Activated CD8-positive, alpha-beta memory T cell treated with anti-CD3 and anti-CD28 coated beads, Interleukin-2, amount 50 U/mL, for 4 hours (primary cell): ENCODE measurements at places on chromosomes 6 and 20.

DNA sequence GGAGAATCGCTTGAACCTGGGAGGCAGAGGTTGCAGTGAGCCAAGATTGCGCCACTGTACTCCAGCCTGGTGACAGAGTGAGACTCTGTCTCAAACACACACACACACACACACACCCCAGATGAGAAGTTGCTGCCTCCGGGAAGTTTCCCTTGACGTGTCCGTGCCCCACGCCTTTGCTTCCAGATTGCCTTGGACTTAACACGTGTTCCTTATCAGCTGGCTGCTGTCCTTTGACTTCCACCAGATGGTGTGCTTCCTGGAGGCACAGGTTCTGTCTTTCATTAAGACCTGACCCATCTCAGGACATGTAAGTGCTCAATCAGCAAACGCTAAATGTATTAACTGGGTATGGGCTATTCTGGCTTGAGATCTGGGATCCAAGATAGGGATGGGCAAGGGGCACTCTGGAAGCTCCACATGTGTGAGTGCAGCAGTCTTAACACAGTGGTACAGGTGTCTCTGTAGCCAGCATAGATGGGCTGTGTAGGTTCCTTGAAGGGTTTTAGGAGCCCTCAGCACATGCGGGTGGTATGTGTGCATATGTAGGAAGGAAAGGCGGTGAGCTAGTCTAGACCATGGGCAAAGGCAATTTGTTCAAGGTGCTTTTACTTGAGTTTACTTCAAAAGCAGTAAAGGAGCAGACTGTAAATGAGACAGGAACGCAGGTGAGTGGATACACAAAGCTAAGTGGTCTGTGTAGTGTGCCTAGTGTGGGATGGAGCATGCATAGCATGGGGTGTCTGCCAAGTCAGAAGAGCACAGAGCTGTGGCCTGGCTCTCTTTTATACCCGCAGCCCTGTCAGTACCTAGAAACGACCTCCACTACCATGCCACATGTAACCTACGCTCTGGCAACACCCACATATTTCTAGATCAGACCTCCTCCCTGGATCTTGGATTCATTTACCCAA lies 11.6 kb downstream of the PIGT start:
- no peak for DNase-seq

DNA sequence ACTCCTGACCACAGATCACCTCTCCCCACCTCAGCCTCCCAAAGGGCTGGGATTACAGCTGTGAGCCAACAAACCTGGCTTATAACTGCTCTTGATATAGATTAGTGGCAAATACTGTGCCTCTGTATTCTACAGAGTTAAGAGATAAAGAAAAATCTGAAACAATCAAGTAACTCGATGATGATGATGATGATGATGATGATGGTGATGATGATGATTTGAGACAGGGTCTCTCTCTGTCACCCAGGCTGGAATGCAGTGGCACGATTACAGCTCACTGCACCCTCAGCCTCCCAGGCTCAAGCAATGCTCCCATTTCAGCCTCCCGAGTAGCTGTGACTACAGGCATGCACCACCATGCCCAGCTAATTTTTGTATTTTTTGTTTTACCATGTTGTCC lies 66.3 kb upstream of the MAP7 start:
- no peak for DNase-seq

DNA sequence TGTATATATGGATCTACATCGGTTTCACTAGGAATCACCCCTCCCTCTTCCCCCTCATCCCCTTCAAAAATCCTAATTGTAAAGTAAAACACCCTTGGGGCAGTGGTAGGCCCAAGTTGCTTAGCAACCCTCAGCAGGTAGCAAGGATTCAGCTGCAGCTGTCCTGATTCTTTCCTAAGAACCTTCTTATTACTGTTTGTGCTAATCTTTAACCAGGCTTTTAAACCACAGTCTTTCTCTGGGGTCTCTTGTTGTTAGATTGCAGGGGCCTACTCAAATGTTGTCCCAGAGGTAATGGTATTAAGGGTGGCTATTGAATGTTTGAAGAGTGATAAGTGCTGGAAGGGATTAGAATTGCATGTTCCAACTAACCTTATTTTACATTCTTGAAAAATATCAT lies 46.4 kb downstream of the PRL start:
- DNase-seq: no peak

DNA sequence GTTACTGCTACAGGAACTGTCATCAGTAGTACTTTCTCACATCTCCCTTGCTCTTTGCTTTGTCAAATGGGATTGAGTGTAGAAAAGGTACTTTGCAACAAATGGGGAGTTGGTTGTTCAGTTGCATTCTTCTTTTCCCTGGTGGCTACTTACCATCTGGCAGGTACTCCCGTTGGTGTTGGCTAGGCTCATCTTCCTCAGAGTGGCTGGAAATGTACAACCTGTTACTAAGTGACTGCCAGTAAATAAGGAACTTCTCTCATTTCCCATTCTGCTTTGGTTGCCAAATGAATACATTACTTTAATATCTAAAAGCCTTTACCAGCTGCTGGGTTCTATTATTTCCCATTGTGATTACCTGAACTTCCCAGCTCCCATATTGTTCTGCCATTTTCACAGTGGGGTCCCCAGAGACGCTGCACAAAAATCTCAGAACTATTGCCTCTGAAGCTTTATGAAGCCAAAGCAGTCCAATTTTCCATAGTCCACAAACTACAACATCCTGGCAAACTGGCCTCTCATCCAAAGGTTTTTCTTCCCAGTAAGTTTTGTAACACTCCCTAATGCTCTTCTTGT lies 229.7 kb upstream of the HTR1E start:
- no peak for DNase-seq

- DNase-seq: no peak
Observed at GRCh38 chr6:128278836-128279235, 241.6 kb downstream of the PTPRK start.

GRCh38 chr6:46862381-46862780 lies 59.4 kb downstream of the ADGRF5 start:
- DNase-seq: no peak

DNA sequence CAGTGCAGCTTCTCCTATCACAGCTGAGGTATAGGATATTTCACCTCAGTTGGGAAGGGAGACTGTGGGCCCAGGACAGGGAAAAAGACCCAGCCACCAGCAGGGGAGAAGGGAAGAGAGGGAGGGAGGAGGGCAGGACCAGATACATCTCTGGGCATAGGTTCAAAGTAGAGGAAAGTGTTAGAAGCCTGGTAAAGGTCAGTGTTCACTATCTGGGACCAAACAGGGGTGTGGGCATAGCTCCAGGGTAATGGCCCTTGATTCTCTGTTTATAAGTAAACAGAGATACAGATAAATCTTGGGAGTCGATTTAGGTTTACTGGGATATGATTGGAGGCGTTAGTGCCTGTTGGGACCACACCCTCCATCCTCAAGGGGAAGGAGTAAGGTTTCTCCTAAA lies 266.2 kb downstream of the LRFN2 start:
- DNase-seq: no peak

- no peak for DNase-seq
Observed at GRCh38 chr6:130105996-130106704, 87.8 kb downstream of the L3MBTL3 start.

- no peak for DNase-seq
Observed at GRCh38 chr6:145878591-145879295, 64.1 kb upstream of the FBXO30 start.

DNA sequence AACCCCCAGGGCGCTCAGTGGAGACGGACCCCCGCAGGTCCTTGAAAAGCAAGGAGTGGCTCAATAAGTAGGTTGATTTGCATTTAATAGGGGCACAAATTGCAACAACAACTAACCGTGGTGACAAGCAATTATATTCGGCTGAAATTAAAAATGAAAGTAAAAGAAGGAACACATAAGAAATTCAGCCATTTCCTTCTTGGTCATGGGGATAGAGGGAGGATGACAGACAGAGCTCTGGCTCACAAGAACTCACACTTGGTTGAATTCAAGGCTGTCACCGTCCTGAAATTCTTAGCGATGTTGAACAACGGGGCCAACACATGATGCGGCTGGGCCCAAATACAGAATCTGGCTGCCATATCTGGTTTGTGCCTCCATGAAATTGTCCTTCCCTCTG lies 129.0 kb downstream of the EDN3 start:
- DNase-seq: no peak

GRCh38 chr20:39249798-39250197 lies 287.7 kb downstream of the DHX35 start:
- no peak for DNase-seq

- no peak for DNase-seq
Observed at GRCh38 chr20:34459209-34459897, 56.9 kb upstream of the DYNLRB1 start.

- no peak for DNase-seq
Observed at GRCh38 chr6:12071064-12071615, 59.0 kb downstream of the HIVEP1 start.

- DNase-seq: no peak
Observed at GRCh38 chr6:146902846-146903245, 301.4 kb upstream of the STXBP5 start.

DNA sequence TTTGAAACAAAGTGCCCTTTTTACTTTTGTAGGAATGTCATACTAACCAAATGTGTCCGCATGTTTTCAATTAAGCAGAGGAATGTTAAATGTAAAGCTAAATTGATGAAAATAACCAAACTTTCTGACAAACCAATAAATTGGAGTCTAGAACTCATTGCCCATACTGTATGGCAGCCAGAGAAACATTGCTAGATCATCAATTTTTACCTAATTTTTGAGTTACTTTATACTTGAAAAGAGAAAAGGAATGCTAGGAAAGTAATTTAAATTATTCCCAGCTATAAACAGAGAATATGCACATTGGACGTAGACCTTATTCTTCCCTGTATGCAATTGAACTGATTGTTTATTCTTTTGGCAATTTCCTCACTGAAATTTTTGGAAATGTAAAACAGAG lies 44.4 kb downstream of the RPS12 start:
- no peak for DNase-seq

DNA sequence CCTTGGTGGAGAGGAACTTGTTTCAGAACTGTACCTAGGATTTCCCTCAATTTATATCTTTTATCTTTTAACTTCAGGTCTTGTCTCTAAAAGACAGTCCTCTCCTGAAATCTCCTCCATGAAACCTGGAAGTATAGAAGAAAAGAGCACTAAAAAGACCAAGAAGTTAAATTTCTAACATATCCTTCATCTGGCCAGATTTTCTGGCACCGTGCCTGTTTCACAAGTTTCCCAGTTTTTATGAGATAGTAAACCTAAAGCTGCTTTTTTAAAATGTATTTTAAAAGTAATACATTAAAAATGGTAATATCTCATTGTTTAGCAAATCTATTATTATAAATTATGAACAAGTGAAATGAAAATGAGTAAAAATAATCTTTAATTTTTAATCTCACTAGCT lies 348.3 kb upstream of the RSPO3 start:
- DNase-seq: no peak

GRCh38 chr6:15615802-15616201 lies 47.0 kb downstream of the DTNBP1 start:
- DNase-seq: no peak

DNA sequence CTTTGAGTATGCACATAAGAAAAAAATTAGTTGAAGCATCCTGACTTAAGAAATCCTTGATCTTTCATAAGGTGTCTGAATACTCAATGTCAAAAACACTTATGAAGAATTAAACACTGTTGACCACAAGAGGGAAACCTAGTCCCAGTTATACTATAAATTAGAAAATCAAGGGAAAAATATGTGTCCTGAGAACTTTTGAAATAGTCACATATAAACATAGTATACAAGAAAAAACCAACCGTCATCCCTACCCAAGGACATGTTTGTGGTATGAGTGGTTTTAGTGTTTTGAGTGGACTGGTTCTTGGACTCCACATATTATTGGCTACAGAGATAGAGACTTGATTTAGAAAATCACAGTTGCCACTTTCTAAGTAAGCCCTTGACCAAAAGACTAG lies 7.6 kb upstream of the HLA-DRA start:
- no peak for DNase-seq

GRCh38 chr6:29251736-29252135 lies 49.8 kb upstream of the OR14J1 start:
- no peak for DNase-seq

- DNase-seq: no peak
Observed at GRCh38 chr6:89818977-89819335, 638 bp downstream of the MDN1 start.

DNA sequence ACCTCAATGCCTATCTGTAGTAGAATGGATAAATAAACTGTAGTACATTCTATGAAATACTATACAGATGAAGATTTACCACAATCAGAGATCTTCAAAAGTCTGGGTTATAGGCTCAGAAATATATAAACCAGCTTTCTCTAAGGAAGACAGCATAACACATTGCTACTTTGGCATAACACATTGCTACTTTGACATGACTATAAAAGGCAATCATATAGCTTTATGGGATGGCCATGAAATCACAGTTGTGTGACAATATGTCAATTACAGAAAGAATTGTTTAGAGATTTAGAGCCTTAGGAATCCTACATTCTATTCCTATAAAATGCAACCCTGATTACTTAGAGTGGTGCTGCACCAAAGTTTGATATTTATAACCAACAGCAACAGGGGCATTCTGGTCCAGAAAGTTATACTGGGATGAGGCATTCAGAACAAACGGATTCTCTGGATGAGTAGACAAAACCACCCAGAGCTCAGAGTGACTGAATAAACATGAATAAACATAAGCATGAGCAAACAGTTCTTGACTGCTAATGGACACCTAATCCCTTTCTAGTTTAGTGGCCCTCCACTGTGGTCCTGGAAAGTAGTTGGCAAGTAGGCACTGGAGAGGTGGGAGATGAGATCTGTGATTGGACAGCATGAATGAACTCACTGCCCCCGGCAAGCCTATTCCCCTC lies 12.0 kb downstream of the TTI1 start:
- DNase-seq: no peak

- DNase-seq: no peak
Observed at GRCh38 chr6:157380458-157380778, 572 bp upstream of the ZDHHC14 start.
